Epithelial cell of proximal tubule (primary cell): ENCODE measurements at places on chromosomes 3 and 15. TPM values are rescaled to one million over a fixed set of nuclear protein-coding genes. Genes with fewer than 3 reads are reported as not detected.

The ARL14 gene
- total RNA-seq, result 0.87 TPM in 1 of 2 replicates, not detected in the other

The RTP1 gene
- not detected in 2 replicates for total RNA-seq

The NTRK3 gene
- total RNA-seq, result not detected in 2 replicates

The SPTSSB gene
- total RNA-seq, result 0.22 TPM in 1 of 2 replicates, not detected in the other

The HDGFL3 gene
- 43.1 and 61.1 TPM in 2 replicates for total RNA-seq

The POTEB3 gene
- total RNA-seq, result not detected in 2 replicates

The RLBP1 gene
- not detected in 2 replicates for total RNA-seq

The DLG1 gene
- 49.7 and 67.6 TPM in 2 replicates for total RNA-seq

The ADAMTS9 gene
- 16.9 and 92.7 TPM in 2 replicates for total RNA-seq

The PDE8A gene
- 14.9 and 24.6 TPM in 2 replicates for total RNA-seq

The KNG1 gene
- total RNA-seq, result not detected in 2 replicates

The CDHR4 gene
- not detected in 2 replicates for total RNA-seq

The ZNF501 gene
- 1.7 and 2.4 TPM in 2 replicates for total RNA-seq

The TMEM44 gene
- total RNA-seq, result 11.2 and 16.0 TPM in 2 replicates

The COL7A1 gene
- total RNA-seq, result 47.5 and 211 TPM in 2 replicates

The TMC3 gene
- not detected in 2 replicates for total RNA-seq

The BTLA gene
- not detected in 2 replicates for total RNA-seq

The MORC1 gene
- total RNA-seq, result not detected in 2 replicates

The SPINK8 gene
- total RNA-seq, result not detected in 2 replicates

The C15orf62 gene
- total RNA-seq, result 0.63 and 2.7 TPM in 2 replicates

The SNX33 gene
- total RNA-seq, result 6.7 and 13.5 TPM in 2 replicates

The ACKR4 gene
- total RNA-seq, result not detected in 2 replicates

The MUC4 gene
- total RNA-seq, result 0.52 and 0.72 TPM in 2 replicates

The CCR1 gene
- total RNA-seq, result not detected in 2 replicates

The IL17RD gene
- 13.2 and 28.2 TPM in 2 replicates for total RNA-seq

The MAPK6 gene
- 32.6 and 43.7 TPM in 2 replicates for total RNA-seq

The ATR gene
- total RNA-seq, result 19.3 and 20.4 TPM in 2 replicates

The ZNF592 gene
- 8.2 and 8.6 TPM in 2 replicates for total RNA-seq

The TP63 gene
- total RNA-seq, result not detected in 2 replicates

The LRRK1 gene
- 8.1 and 8.8 TPM in 2 replicates for total RNA-seq

The HTD2 gene
- 6.1 and 7.3 TPM in 2 replicates for total RNA-seq

The DPPA2 gene
- total RNA-seq, result not detected in 2 replicates

The TMEM89 gene
- not detected in 2 replicates for total RNA-seq

The ESYT3 gene
- total RNA-seq, result 0.87 and 2.2 TPM in 2 replicates

The FRMD4B gene
- 8.5 and 21.7 TPM in 2 replicates for total RNA-seq

The CRTAP gene
- total RNA-seq, result 180 and 193 TPM in 2 replicates

The TMOD2 gene
- total RNA-seq, result 1.5 and 1.6 TPM in 2 replicates

The CCDC80 gene
- 11.6 and 12.2 TPM in 2 replicates for total RNA-seq

The CLEC3B gene
- total RNA-seq, result not detected in 2 replicates

The CELF6 gene
- not detected in 2 replicates for total RNA-seq

The VIPR1 gene
- total RNA-seq, result 0.43 TPM in 1 of 2 replicates, not detected in the other

The SCN10A gene
- not detected in 2 replicates for total RNA-seq

The GALNT15 gene
- total RNA-seq, result not detected in 2 replicates

The CIP2A gene
- total RNA-seq, result 49.8 and 72.9 TPM in 2 replicates

The DAZL gene
- not detected in 2 replicates for total RNA-seq

The ITGA11 gene
- total RNA-seq, result 0.36 and 1.6 TPM in 2 replicates

The PIERCE2 gene
- 1.4 and 3.3 TPM in 2 replicates for total RNA-seq

The PLIN1 gene
- 0.06 and 0.14 TPM in 2 replicates for total RNA-seq

The SEMA3F gene
- total RNA-seq, result 36.0 and 58.6 TPM in 2 replicates

The CILP gene
- not detected in 2 replicates for total RNA-seq

The GRIP2 gene
- under 0.01 TPM in 1 of 2 replicates, not detected in the other for total RNA-seq

The PLCB2 gene
- total RNA-seq, result 0.81 and 1.2 TPM in 2 replicates

The ACTC1 gene
- total RNA-seq, result not detected in 2 replicates

The NANOGP8 gene
- not detected in 2 replicates for total RNA-seq
